H9 (cell line): ENCODE measurements at places on chromosomes 3 and 15. TPM values are rescaled to one million over a fixed set of nuclear protein-coding genes. Genes with fewer than 3 reads are reported as not detected.
A peak's percentile ranks its signal among the peaks of the same experiment; 100 is the strongest.

Gene ALDH1L1
- total RNA-seq = 0.68 and 0.90 TPM in 2 replicates

- peak; percentile 56 for DNase-seq
Measured at GRCh38 chr3:101383156-101383575, 62.8 kb upstream of the IMPG2 start.

GRCh38 chr3:117407317-117407716, 697.7 kb downstream of the TUSC7 start:
- DNase-seq = no peak

Gene NR1I2
- not detected in 2 replicates for total RNA-seq

GRCh38 chr3:11720304-11720898, 76.7 kb upstream of the VGLL4 start:
- DNase-seq = peak; percentile 68

Gene CHDH
- total RNA-seq = 8.2 and 11.0 TPM in 2 replicates

DNA sequence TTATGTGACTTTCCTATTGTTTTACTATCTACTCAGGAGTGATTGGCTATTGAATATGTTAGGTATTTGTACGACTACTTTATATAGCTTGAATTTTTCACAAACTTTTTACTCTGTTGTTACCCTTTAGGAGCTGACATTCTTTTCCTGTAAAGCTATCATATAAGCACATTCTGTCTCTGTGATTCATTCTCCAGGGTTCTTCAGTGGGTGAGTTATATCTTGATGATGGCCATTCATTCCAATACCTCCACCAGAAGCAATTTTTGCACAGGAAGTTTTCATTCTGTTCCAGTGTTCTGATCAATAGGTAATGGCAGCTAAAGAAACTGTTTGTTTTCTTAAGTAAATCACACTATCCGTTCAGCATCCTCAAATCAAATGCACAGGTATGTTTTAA, 10.1 kb upstream of the CAPN3 start:
- DNase-seq = no peak

DNA sequence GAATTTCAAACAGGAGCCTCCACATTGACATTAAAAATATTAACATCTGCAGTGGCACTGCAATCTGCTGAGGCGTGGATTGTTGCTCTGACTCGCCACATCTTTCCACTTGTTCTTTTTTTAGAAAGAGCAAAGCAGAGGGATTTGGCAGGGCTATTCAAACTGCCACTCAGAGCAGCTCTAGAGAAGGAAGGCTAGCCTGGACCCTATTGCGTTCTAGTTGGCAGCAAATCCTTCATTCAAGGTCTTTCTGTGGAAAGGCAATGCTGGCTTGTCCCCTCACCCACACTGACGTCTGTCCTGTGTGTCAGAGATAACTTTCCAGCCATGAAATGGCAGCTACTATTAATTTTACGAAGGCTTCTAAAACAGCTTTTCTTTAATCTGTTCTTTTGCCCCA, 483.2 kb upstream of the SGO1 start:
- DNase-seq = no peak

Gene SPATA16
- not detected in 2 replicates for total RNA-seq

Gene CELSR3
- total RNA-seq = 23.5 and 23.9 TPM in 2 replicates

GRCh38 chr3:32239307-32240158, 1.1 kb downstream of the CMTM8 start:
- DNase-seq = no peak

Gene VEPH1
- 7.7 and 7.9 TPM in 2 replicates for total RNA-seq

GRCh38 chr3:30644615-30645014, 38.2 kb downstream of the TGFBR2 start:
- no peak for DNase-seq

DNA sequence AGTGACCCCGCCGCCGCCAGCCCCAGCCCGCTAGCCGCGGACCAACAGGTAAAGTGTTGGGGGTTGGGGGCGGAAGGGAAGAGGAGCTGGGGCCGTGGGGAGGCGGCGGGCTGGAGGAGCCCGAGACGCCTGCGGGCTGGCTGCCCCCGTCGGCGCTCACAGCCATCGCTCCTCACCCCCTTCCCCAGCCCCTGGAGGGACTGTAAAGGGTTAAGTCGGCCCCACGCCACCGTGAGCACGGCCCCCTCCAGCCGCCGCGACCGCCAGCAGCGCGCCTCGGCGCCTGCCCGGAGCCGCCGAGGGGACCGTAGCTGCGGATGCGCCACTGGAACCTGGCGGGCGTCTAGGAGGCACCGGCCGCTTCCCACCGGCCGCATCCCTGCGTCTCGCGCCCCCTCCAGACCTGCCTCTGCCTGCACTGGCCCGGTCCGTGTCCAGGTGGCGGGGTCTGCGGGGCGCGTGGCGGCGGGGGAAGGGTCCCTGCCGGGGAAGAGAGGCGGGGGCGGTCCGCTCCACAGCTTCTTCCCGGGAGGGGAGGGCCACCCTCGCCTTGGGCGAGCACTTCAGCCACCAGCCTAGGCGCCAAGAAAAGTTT, 522 bp downstream of the MED12L start:
- peak; percentile 58 for DNase-seq

DNA sequence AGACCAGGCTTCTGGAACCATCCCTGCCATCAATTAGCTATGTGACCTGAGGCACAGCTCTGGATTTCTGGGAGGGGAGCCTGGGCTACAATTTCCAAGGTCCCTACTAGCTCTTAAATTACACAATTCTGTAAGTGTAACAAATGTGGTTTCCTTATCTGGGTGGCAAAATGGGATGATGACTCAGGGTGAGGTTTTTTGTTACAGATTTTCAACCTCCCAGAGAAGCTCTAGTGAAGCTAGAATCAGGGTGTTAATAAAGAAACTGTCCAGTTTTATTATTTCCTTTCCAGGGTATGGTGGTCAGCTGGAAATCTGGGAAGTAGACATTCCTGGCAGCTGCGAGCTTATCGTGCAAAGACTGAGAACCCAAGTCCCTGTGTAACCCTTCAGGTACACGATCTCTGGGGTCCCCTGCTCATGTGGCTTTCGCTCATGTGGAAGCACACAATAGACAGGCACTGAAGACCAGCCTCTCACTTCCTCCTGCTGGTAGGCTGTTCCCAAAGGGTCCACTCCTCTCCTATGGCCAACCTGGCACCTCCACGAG, 7.3 kb downstream of the RAB27A start:
- DNase-seq = no peak

Gene FAM227B
- 5.1 and 5.5 TPM in 2 replicates for total RNA-seq

DNA sequence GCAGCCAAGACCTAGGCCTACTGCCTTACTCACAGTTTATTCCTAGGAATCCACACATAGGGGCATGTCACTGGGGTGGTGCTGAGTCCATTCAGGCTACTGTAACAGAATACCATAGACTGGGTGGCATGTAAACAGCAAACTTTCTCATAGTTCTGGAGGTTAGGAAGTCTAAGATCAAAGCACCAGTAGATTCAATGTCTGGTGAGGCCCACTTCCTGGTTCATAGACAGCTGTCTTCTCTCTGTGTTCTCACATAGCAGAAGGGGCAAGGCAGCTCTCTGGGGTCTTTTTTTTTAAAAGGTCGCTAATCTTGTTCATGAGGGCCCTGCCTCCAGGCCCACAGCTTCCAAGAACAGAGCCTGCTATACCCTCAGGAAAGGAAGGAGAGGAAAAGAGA, 113.9 kb upstream of the MANF start:
- DNase-seq = no peak

- DNase-seq = peak; percentile 97
Measured at GRCh38 chr3:186259612-186260383, 102.2 kb downstream of the DGKG start.

GRCh38 chr15:90619468-90619867, 89.7 kb downstream of the CRTC3 start:
- DNase-seq = no peak

Gene PLSCR2
- total RNA-seq = not detected in 2 replicates

- no peak for DNase-seq
Measured at GRCh38 chr3:178907081-178907480, 164.5 kb downstream of the ZMAT3 start.

Gene BNC1
- total RNA-seq = not detected in 2 replicates

Gene GHRL
- 1.3 TPM in 1 of 2 replicates, not detected in the other for total RNA-seq

DNA sequence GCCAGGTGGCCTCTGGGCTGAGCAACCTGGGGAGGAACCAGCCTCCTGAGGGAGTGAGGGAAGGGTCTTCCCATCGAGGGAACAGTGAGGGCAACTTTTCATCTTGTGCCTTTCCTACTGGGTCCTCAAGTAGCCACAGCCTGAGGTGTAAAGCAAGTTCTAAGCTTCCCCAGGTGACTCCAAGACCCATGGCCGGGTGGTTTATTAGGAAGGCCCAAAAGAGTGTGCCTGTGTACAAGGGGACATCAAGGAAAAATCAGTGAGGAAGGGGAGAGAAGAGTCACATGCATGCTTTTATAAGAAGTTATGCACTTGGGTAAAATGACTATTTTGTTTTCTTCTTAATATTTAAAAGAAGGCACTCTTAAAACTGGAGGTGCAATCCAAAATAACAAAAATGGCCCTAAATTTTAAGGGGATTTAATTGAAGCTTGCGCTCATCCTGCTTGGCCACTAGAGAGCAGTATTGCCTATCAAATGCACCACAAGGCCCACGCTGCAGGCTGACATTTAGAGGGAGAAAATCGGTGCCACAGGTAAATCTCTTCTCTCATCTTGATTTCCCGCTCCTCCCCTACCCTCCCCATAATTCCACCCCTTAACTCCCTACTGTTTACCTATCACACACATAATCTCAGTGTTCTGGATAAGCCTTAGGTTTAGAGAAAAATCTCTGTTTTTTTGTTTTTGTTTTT, 6.7 kb downstream of the NANOGP8 start:
- peak; percentile 63 for DNase-seq

Gene LINGO1
- total RNA-seq = 41.6 and 42.6 TPM in 2 replicates

GRCh38 chr15:27587810-27588209, 511.3 kb downstream of the OCA2 start:
- DNase-seq = peak; percentile 95

GRCh38 chr3:128506754-128507153, 13.8 kb upstream of the GATA2 start:
- DNase-seq = peak; percentile 23

- no peak for DNase-seq
Measured at GRCh38 chr3:128879991-128880390, 571 bp downstream of the ACAD9 start.

Gene GOLGA8G
- total RNA-seq = not detected in 2 replicates

GRCh38 chr15:31905054-31905453, 125.3 kb upstream of the CHRNA7 start:
- DNase-seq = peak; percentile 67

GRCh38 chr3:155435821-155436220, 142.3 kb upstream of the STRIT1 start:
- no peak for DNase-seq

GRCh38 chr3:125151916-125152315, 60.6 kb downstream of the SLC12A8 start:
- no peak for DNase-seq

DNA sequence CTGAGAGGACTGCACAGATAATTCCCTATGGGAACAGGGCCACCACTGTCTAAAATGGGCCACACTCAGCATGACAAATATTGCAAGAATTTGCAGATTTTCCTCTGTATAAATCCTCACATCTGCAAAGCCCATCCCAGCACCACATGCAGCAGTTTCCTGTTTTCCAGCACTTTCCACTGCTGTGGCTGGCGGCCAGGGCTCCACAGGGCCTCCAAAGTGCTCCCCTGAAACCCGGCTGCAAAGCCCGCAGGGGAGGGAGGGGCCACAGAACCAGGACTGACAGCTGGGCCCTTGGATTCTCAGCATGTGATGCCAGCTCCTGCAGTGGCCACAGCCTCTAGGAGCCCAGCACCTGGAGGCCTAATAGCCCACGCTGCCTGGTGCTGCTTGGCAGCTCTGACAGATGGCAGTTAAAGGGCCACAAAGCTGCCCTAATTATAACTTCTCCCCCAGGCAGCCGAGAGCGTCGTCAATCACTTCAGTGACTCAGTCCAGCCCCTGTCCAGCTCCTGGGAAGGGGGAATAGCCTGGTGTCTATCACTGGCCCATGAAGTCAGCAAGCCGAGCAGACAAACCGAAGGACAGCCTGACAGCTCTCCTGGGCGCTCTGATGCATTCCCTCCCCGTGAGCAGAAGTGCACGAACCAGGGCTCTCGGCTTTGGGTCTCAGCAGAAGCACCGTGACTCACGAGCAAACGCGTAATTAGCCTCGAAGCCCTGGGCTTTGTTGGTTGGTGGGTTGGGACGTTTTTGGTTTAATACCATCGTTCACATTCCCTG, 4.7 kb downstream of the LRRC15 start:
- no peak for DNase-seq

Gene LEKR1
- 0.22 TPM in 1 of 2 replicates, not detected in the other for total RNA-seq

DNA sequence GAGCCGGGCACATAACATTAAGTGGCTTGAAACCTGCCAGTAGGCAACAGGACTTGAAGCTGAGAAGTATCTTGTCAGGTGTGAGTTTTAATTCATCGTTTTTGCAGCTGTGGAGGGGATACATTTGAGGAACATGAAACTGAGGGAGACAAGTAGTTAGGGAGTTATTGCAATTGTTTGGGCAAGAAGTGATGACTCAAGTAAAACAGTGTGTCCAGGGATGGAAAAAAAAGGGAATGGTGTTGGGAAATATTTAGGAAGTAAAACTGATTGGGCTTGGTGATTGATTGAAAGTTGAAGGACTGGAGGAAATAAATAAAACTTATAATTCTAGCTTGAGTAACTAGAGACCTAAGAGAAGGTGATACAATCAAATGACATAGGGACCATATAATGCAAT, 85.5 kb downstream of the NCEH1 start:
- no peak for DNase-seq

DNA sequence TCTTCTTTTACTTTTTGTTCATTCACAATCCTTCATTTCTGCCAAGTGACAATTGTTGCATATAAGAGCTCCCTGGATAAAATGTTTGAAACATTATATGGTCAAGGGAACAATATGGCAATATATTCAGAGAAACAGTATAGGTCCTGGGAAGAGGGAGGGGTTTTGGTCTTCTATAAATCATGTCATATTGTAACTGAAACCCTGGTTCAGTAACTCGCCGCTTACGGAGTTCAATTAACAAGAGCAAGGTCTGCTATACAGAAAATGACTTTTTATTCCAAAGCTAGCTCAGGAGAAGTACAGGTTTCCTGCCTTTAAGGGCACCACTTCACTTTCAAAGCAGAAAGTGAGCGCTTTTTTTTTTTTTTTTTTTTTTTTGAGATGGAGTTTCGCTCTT, 522.1 kb upstream of the TGFBR2 start:
- no peak for DNase-seq

Gene CCDC13
- total RNA-seq = not detected in 2 replicates

Gene CISH
- total RNA-seq = 1.7 and 2.2 TPM in 2 replicates

DNA sequence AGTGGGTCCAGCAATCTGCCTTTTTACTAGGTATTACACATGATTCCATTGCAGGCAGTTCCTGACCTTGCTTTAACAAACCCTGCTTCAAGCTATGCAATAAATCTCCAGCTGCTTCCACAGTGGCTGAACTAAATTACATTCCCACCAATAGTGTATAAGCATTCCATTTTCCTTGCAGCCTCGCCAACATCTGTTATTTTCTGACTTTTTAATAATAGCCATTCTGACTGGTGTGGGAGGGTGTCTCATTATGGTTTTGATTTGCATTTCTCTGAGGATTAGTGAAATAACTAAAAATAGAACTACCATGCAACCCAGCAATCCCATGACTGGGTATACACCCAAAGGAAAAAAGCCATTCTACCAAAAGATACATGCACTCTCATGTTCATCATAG, 36.4 kb upstream of the DNAJC13 start:
- DNase-seq = no peak

GRCh38 chr15:81016489-81017068, 15.9 kb downstream of the TLNRD1 start:
- no peak for DNase-seq

Gene GASK1A
- total RNA-seq = 5.3 and 5.4 TPM in 2 replicates

GRCh38 chr3:192128922-192129321, 598.4 kb downstream of the FGF12 start:
- no peak for DNase-seq

Gene MST1R
- 4.9 and 5.3 TPM in 2 replicates for total RNA-seq
